Ureter (tissue), 1 donor: ENCODE measurements at places on chromosomes 2 and 18. TPM values are rescaled to one million over a fixed set of nuclear protein-coding genes. Genes with fewer than 3 reads are reported as not detected.

DNA sequence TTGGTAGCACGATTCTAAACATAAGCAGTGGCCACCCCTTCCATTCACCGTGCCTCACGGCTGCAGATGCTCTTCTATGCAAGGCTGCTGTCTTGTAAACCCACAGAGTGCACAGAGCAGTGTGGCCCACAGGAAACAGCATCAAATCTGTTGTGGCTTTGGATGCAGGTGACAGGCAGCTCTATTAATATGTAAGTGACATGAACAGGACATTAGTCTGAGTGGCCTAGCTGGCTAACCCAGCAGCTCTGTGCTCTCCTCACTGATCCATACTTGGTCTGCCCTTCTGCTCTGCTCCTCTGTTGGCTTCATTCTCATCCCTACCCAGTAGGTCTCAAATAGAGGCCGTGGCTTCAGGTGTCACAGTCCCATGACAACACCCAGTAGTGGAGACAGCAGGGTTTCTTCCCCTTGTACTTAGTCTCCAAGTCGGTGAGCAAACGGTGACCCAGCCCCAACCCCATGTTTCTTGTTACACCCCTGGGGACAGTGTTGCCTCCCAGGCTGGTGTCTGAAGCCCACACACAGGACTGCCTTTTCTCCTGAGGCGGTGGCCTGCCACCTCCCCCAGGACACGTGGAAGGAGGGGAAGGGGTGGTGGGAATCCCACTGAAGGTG, 5.8 kb downstream of the SH3RF3 start:
- DNase-seq, result peak; percentile 39

GRCh38 chr2:52895726-52896340, 871.8 kb upstream of the CHAC2 start:
- DNase-seq, result no peak

DNA sequence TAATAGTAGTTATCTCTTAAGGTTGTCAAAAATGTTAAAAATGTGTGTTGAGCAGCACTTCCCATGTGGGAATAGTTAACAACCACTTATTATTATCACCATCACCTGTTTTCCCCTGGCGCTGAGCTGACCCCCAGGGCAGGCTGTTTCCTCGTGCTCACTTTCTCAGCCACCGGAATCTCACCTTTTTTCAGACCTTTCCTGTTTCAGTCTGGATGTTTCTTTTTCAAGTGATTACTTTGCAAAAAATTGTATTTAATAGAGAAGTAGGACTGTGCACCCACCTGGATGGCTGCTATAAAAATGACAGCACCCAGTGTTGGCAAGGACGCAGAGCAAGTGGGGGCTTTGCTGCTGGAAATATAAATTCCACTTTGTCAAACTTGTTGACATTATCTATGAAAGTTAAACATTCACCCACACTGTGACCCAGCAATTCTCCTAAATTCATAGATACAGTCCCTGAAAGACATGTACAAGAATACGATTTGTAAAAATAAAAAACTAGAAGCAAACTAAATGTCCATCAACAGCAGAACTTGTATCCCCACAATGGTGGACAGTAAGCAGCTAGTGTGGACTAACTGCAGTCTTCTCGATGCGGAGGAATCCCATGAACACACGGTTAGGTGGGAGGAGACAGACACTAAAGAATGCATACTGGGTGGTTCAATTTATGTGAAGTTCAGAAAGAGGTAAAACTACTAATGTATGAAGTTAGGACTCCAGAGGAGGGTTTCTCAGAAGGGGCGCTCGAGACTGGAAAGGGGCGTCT, 66.5 kb downstream of the SOWAHC start:
- DNase-seq, result no peak

GRCh38 chr2:168169097-168169745, 78.2 kb downstream of the STK39 start:
- DNase-seq, result no peak

GRCh38 chr2:215388002-215388728, 47.7 kb downstream of the FN1 start:
- DNase-seq, result no peak

Gene KLHL14
- 0.29 TPM for total RNA-seq

Gene TANC1
- 62.9 TPM for total RNA-seq
